ENCODE measurements at places on chromosomes 2 and 18. TPM values are rescaled to one million over a fixed set of nuclear protein-coding genes. Genes with fewer than 3 reads are reported as not detected.

GRCh38 chr2:168669151-168669550 is 133.3 kb upstream of the NOSTRIN start:
- no peak for DNase-seq

The CPSF3 gene
- 54.1 TPM for total RNA-seq

The EFEMP1 gene
- total RNA-seq = not detected

DNA sequence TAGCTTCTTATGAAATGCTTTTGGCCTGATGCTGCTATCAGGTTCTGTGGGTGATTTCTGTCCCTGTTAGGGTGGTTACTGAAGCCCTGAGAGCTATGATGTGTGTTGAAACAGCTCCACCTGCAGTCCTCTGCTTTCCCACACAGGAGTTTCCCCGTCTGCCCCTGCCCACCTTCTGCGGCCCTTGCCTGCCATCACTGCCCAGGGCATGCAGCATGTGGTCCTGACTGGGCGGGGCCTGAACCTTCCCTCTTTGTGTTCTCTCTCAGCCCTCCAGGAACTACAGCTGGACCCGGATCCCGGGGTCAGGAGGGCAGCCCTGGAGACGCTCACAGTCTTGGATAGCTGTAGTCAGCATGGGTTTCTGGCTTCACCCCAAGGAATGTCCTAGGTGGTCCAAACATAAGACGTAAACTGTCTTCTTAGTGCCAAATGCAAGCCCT is 21.4 kb downstream of the HJURP start:
- no peak for DNase-seq

DNA sequence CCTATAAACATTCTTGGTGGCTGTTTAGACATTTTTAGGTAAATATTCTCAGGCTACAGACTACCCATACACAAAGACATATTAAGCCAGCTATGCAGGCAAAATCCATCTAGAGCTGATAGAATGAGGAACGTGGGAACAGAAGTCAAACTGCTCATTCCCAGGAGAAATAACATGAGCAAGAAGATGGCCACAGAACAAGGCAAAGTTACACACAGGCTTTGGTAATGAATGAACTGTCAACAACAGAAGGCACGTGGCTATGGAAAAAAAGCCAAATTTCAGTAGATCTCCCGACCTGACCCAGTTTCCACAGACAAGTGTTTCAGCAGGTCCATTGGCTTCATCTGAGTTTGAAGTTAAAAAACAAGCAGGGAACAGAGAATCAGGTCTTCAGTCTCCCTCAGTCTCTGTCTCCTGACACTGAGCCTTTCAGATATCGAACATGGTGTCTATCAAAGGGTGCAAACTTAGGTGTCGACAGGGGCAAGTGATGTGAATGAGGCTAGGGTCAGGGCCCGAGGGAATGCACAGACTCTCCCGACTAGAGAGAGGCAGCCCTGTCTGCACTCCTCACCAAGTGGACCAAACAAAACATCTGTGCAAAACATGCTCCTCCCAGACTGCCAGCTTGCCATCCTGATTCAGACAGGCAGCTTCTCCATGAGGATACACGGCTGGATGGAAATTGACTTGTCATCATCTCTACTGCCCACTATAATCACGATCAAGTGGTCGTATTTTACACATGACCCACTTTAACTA is 25.9 kb downstream of the SIGLEC15 start:
- DNase-seq = no peak

GRCh38 chr2:85175369-85176299 is 42.4 kb downstream of the TCF7L1 start:
- no peak for DNase-seq

GRCh38 chr2:99593692-99594427 is 104.0 kb upstream of the REV1 start:
- DNase-seq = no peak

The ROCK1 gene
- 63.7 TPM for total RNA-seq

DNA sequence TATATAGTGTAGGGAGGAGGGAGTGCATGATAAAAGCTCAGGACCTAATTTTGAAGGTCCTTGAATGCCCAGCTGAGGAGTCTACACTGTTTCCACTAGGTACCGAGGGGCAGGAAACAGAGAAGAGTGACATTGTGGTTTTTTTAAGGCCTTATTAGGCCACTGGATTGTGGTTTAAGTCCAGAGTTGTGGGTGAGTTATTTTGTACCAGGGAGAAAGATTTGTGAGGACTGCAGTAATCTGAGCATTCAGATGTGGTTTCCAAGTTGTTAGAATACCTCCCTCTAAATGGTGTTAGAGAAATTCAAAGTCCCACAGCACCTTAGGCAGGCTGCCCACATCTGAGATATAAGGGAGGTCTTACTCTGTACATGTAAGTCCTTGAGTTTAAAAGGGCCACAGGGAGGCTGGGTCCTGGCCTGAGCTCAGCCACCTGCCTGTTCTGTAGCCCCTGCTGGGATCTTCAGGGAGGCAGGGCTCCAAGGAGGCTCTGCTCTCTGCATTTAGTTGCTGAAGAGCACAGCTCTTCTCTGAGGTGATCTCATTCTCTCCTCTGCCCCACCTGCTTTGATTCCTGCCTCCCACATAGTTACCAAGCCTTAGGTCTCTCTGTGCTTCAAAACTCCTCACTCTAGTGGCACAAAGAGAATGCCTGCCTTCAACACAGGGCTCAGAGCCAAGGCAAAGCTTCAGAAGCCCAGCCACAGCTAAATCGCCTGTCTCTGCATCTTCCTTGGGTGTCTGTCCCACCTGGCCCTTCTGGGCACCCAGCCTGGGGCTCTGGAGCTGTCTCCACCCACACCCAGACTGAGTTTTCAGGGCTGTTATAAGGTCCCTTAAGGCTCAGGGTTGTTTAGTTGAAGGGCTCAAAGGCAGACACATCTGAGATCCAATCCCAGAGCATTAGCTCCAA is 88.1 kb downstream of the VSNL1 start:
- DNase-seq = no peak

DNA sequence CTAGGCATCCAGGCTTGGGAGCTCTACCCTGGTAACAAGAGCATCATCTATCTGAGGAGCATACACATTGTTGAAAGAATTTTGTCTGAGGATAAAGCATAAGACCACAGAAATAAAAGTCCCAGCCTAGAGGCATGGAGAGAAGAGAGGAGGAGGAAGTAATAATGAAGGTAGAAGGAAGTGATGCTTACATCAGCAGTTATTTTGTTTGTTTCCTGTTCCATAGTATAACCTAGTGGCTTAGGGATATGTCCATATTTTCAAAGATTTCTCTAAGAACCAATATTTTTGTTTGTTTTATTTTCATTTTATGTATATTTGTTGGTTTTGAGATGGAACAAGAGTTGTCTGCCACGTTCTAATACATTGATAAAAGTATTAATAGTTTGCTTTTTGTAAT is 407.4 kb upstream of the SETBP1 start:
- DNase-seq = no peak

DNA sequence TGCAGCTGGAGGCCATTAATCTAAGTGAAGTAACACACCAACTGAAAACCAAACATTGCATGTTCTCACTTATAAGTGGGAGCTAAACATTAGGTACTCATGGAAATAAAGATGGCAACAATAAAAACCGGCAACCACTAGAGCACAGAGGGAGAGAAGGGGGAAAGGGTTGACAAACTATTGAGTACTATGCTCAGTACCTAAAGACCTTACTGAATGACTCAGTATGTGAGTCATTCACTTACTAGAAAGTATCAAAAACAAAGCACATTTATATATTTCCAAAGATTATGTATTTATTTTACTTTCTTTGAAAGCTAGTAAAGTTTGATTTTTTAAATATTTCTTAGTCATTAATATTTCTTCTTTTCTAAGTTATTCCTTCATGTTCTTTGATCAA is 48.9 kb downstream of the ZNF385B start:
- DNase-seq = no peak

GRCh38 chr18:3207565-3207964 is 12.2 kb downstream of the MYOM1 start:
- no peak for DNase-seq

The KANSL1L gene
- 4.8 TPM for total RNA-seq

GRCh38 chr2:47218066-47218581 is 63.0 kb upstream of the STPG4 start:
- DNase-seq = no peak

- no peak for DNase-seq
These were observed 131.9 kb downstream of the ASB1 start for GRCh38 chr2:238558456-238559099.

- no peak for DNase-seq
These were observed 99.6 kb upstream of the LHCGR start for GRCh38 chr2:48855142-48855541.

The KRTCAP3 gene
- total RNA-seq = 5.6 TPM

DNA sequence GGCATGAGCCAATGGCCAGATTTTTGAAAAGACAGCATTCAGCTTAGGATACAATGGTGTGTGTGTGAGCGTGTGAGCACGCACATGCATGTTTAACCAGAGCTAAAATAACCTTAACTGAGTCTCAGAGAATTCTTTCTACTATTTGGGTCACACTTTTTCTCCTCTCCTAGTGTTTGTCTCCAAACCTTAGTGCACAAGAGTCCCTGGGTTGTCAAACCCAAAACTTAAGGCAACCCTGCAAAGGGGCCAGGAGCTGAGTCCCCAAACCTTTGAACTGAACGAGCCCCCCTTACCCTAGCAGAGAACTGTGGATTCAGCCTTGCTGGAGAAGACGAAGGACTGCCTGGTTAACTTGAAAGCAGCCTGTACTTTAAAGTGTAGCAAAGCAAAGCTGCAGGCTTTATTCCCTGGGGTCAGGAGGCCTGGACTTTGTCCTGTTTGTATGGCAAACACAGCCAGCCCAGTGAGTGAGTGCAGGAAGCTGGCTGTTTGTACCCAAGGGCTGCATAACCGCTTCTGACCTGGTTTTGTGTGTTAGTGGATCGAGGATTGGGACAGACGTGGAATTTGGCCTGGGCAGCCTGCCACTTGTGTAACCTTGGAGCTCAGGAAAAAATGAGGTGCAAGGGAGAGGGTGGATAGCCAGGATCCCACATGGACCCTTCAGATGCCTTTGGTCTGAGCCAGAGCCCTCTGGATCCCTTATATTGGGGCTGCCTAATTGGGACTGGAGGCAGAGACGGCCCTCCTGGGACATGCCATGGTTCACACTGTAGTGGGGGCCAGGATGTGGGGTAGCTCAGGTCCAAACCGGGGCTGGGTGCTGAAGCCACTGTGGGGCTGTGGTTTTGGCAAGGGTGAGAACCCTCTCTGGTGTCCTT is 6.4 kb upstream of the PSMD1 start:
- DNase-seq = peak; percentile 42

The FRZB gene
- total RNA-seq = not detected

GRCh38 chr2:214050731-214051130 is 360.1 kb upstream of the VWC2L start:
- no peak for DNase-seq

- no peak for DNase-seq
These were observed 464.3 kb upstream of the ID2 start for GRCh38 chr2:8217468-8218030.

The CTLA4 gene
- 4.7 TPM for total RNA-seq

- no peak for DNase-seq
These were observed 15.2 kb downstream of the G6PC2 start for GRCh38 chr2:168916331-168916675.

The MLPH gene
- not detected for total RNA-seq

DNA sequence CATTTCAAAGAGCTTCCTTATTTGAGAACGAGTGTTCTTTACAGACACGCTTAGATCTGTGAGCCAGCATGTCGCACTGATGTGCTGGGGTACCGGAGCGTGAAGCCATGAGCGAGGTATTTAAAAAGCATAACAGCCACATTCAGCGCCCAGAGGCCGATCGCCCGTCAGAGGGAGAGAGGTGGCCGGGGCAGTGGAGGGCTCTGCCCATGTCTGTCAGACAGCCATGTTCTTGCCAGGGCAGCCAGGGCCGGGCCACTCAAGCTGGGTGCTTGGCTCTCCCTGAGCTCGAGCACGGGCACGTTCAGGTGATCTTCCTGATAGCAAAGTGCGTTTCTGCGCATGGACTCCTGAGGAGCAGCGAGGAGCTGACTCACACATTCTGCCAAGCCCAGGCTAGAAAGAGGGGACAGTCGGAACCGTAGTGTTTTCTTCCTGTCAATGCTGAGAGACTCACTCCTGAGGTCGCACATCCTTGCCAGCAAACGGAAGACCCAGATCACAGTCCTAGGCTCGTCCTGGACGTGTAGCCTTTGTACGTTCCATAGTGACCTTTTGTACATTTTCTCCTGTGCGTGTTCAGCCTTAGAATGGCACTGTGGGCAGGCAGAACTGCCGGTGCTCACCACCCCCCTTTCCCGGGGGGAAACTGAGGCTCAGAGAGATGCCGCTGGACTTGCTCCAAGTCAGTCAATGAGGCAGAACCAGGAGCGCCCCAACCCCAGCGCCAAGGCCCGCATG is 100.7 kb downstream of the NFATC1 start:
- DNase-seq = no peak

DNA sequence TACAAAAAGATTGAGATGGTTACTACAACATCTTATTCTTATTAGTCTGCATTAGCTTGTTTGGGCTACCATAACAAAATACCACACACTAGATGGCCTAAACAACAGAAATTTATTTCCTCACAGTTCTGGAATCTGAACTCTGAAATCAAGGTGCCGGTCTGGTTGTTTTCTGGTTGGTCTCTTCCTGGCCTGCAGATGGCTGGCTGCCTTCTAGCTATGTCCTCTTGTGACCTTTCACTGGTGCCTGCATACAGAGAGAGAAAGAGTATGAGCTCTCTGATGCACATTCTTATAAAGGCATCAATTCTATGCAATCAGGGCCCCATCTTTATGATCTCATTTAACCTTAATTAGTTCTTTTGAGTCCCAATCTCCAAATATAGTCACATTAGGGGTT is 696.5 kb downstream of the TDRD15 start:
- no peak for DNase-seq

DNA sequence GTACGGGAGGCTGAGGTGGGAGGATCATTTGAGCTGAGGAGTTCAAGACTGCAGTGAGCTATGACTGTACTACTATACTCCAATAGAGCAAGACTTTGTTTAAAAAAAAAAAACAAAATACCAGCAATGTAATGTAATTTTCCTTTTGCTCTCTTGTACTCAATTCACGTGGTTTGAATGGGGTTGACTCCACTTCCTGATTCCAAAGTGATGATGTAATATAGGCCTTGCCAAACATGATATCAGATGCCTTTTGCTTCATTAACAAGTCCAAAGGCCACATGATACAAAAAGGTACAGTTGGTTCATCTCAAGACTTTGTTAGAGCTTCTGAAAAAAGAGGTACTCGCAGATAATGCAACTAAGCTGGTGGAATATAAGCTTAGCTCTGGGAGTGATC is 321.8 kb downstream of the ZEB2 start:
- DNase-seq = no peak

The SNTG2 gene
- 1.6 TPM for total RNA-seq

DNA sequence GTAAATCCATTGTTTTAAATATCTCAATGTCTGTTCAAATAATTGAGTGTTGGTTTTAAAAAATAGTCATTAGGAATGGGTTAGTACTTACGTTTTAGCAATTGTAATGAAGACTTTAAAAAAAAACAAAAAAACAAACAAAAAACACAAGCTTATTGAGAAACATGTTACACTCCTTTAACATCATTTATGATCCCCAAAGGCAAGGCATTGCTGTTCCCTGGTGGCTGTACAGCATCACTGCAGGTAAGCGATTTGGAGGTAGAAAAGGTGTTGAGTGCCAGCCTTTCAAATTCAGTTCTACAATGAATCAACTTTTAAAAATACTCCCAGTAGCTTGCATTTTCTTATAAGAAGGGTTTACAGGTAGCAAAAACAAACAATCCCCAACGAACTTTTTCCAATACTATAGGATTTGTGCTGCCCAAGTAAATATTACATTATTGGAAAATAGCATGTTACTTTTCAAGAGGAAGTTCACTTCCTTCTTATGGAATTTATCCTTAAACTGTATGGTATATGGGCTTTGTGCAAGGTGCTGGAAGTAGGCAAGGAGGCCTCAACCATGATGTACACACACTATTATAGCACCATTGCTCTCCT is 27.5 kb downstream of the CNRIP1 start:
- DNase-seq = peak; percentile 36

The VRK2 gene
- total RNA-seq = 26.0 TPM

All from activated CD8-positive, alpha-beta T cell treated with anti-CD3 and anti-CD28 coated beads, Interleukin-2, amount 10 ng/mL, durations not matched to agents 7 days and 5 days (primary cell).